ENCODE measurements at places on chromosomes 16 and 17.

GRCh38 chr17:51056813-51057510 is 63.7 kb downstream of the SPAG9 start:
- no peak for DNase-seq

DNA sequence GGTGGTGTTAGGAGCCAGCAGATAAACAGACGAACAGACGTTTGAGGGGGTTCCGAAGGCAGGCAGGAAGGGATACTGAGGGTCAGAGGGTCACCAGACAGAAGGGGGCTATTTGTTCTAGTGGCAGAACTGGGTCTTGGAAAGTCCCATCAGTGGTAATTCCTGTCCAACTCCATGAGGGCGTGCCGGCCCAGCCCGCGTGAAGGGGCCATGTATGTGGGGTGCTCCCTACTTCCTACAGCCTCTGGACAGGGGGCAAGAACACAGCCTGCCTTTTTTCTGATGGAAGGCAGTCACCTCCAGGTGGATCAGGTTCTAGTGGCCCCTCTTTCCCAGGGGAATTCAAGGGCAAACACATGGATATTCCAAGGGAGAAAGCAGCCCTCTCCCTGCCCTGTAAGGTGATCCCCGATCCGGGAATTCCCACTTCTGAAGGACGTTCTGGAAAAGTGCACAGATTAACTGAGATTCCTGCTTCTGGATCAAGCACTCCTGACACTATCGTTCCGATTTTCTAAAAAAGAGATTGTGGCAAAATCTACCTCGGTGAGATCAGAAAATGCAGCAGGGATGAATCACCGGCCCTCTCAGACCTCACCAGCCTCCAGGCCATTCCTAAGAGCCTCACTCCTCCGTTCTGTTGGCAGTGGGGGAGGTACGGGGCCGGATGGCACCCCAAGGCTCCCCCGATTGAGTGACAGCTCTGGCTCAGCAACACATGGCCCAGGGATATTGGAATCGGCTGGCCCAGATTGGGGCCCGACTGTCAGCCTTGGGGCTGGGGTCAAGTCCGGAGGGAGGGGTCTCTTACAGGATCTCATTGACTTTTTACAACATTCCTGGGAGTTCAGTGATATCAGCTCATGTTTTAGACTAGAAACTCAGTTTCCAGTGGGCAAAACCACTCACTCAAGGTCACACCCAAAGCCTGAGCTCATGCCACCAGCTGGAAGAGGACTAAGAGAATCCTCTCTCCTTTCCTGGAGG is 12.4 kb downstream of the STX1B start:
- DNase-seq, result no peak

GRCh38 chr17:50354198-50354597 is 8.3 kb downstream of the XYLT2 start:
- no peak for DNase-seq

- no peak for DNase-seq
Measured at GRCh38 chr17:37702598-37702997, 42.3 kb downstream of the HNF1B start.

Measured in stimulated activated CD8-positive, alpha-beta memory T cell treated with anti-CD3 and anti-CD28 coated beads, Interleukin-7, amount 100 ng/mL, for 48 hours (primary cell).